ENCODE measurements at places on chromosomes 1 and 21. TPM values are rescaled to one million over a fixed set of nuclear protein-coding genes. Genes with fewer than 3 reads are reported as not detected.

FTCD gene
- 9.7 TPM for total RNA-seq

GRCh38 chr1:31677401-31677800, 26.4 kb downstream of the COL16A1 start:
- DNase-seq = no peak

GRCh38 chr1:156571261-156571852, 1.0 kb downstream of the IQGAP3 start:
- DNase-seq = no peak

GRCh38 chr1:48127735-48128685, 94.5 kb upstream of the SLC5A9 start:
- no peak for DNase-seq

GRCh38 chr1:100188617-100189016, 10.6 kb upstream of the LRRC39 start:
- no peak for DNase-seq

DNA sequence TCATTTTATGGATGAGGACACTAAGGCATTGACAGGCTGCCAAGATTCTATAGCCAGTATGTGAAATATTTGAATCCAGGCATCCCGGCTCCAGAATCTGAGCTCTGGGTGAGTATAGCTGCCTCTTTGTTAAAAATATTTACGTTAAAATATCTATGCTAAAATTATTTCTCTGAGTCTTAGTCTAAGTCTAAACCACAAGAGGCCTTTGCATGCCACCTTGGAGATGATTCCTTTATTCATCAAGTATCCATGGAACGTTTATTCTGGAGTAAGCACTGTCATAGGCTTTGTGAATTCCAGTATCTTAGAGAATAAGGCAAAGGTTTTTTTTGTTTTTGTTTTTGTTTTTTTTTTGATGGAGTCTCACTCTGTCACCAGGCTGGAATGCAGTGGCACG, 116.4 kb downstream of the GREM2 start:
- no peak for DNase-seq

DNA sequence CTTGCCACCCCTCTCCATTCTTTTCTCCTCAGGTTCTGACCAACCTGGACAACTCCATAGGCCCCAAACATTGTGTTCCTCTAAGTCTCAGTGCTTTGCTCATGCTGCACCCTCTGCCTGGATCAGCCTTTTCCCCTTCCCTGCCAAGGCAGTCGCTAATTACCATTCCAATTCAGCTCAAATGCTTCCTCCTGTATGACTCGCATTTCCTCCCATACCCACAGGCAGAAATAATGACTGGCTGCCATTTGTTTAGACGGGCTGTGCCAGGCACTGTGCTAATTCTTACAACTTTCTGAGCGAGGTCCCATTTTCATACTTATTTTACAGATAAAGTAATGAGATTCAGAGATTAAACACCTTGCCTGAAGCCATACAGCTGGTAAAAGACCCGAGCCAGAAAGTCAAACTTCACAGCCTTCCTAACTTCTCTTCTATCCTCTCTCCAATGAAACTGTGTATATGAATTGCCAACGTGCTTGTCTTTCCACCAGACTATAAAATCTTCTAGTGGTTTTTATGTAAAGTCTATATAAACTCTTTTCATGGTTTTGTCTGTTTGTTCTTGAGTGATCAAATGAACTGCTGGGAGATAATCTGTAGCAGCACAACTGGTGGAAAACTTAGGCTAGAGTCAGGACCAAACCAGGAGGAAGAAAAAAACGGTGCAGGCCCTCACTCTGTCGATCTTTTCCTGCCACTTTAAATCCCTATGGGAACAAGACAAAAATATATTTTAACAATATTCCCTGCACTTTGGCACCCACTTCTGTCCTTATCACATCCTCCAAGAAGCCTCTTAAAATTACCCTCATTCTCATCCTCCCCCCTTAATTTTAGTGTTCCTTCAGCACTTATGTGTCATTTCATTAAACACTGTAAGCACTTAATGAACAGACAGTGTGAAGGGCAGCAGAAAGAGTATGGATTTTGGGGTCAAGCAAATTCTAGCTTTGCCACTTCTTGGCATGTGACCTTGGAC, 33.7 kb downstream of the RAB3B start:
- no peak for DNase-seq

- DNase-seq = no peak
Measured at GRCh38 chr1:115364780-115365155, 26.7 kb upstream of the NGF start.

DNA sequence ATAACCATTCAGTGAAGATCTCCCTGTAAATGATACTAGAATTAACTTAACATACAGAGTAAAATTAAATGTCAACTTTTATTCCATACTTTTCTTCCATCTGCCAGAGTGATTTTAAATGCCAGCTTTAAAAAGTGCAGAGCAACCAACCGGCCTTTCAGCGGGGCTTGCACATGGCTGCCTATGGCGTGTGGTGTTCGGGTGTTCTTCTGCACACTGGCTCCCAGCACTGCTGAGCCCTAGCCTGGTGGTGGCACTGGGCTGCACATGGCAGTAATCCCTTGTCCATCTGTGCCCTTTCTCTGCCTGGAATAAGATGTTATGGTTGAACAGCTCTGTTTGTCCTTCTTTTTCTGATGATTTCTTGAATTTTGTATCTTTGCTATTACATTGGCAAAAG, 156.3 kb downstream of the SNX7 start:
- no peak for DNase-seq

Data from dorsolateral prefrontal cortex (tissue), 122 donors.